ENCODE measurements at places on chromosomes 3 and 15.

DNA sequence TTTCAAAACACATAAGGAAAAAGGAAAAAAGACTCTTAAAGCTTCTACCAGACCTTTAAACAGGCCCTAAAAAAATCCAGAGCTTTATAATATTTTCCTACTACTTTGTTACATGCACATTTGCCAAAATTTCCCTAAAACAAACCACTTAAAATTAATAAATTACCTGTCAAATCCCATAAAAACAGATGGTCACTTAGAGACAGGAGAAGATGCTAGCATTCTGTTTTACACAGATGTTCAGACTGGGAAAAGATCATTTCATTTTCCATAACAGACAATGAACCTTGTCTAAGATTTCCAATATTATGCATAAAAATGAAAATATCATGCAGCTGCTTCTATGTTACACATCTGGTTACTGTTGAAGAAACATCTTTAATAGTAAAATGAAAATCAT lies 66.6 kb downstream of the SUCLG2 start:
- no peak for DNase-seq

- no peak for DNase-seq
Observed at GRCh38 chr15:88769161-88769971, 33.9 kb upstream of the ACAN start.

GRCh38 chr3:172692751-172693338 lies 18.0 kb downstream of the NCEH1 start:
- no peak for DNase-seq

GRCh38 chr15:84625123-84625522 lies 24.3 kb downstream of the ZSCAN2 start:
- no peak for DNase-seq

- no peak for DNase-seq
Observed at GRCh38 chr15:33001926-33002325, 192.6 kb downstream of the FMN1 start.

DNA sequence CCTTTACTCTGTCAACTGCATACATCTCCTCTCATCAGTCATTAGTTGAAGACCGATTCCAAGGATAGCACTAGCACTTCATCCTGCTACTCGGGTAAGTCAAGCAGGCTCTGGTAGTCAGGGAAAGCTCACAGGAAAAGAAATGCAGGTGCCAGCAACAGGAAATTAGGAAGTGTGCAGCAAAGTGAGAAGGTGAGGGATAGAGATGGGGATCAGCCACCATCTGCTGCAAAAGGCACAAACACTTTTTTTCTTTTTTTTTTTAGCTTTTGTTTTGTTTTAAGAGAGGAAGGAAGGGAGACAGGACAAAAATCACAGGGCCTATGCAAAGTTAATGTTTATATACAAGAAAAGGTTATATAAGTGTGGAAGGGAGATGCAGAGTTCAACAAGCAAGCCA lies 9.0 kb upstream of the BTLA start:
- no peak for DNase-seq

DNA sequence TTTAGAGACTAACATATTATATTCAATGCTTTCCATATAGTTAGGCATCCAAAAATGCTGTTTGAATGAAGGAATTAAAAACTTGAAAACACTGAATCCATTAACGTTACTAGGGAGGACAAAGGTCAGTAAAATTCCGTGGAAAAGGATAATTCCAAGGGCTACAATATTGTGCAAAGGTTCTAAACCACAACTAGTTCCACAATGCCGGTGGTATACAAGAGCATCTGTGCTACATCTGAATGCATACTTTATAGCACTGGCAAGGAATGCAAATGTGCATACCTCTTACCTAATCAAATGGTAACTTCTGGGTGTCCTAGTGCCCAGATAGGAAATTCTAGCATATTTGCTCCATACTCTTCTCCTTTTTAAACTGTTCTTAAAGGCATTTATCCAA lies 2.2 kb downstream of the ICE2 start:
- DNase-seq, result no peak

DNA sequence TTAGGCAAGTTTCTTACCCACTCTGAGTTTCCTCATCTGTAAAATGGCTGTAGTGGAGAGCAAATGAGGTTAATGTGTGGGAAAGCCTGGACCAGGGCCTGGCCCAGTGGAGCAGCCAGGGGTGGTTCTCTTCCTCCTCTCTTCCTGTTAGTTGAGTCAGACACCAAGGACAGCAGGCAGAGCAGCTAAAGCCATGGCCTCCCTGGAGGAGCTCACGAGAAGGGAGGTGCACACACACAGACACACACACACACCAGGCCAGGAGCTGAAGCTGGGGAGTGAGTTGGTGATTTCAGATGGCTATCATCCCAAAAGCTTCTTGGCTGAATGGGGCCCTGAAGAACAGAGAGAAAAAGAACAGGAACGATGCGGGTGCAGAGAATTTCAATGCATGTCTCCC lies 33.2 kb upstream of the TSPAN3 start:
- no peak for DNase-seq

DNA sequence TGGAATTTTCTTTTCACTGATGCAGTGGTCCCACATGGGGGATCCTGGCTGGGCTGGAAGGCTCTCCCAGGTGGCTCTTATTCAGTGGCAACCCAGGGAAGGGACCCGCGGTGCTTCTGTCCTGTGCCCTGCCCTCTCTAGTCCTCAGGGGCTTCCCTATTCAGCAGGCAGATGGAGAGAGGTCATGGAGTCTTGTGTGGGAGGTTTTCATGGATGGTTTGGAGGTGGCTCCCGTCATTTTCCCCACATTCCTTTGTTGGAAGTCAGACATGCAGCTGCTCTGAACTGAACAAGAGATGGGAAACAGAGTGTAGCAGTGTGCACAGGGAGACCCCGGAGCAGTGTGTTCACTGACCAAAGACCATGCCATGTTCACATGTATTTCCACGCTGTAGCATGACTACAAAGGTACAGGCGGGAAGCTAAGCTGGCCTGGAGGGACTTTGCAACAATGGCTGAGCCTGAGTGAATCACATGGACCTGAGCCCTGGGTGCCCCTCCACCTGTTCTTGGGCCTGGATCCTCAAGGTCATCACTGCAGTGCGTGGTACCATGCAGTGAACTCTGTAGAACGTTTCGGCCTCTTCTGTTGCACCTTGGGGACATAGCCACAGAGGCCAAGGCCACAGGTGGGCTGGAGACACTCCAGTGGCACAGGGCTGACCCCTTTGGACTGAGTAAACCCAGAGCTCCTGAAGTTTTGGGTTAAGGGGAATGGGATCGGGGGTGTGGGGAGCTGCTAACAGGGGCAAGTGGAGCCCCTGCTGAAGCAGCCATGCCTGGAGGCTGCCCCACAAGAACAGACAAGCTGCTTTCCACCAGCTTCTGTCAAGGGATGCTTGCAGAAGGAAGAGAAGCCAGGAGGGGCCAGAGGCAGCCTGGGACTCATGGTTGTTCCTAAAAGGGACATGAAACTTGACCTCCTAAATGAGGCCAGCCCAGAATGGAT lies 123.0 kb downstream of the ASB7 start:
- DNase-seq, result no peak

GRCh38 chr15:39310633-39311032 lies 270.2 kb upstream of the THBS1 start:
- no peak for DNase-seq

DNA sequence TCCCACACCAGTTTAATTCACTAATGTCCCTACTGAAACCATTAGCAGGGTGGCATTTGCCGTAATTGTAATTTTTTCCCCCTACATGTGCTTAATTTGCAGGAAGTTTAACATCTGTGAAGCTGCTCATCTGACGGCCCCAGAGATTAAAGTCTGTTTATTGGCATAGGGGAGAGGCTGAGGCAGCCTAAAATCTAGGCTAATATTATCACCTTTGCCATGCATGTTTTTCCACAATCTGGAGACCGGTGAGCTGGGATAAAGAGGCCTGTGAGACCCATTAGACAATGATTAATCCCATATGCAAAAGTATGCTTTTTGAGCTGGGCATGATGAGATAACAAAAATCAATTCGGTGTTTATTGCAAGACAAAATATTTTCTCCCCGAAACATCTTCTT lies 561.2 kb upstream of the ALCAM start:
- no peak for DNase-seq

DNA sequence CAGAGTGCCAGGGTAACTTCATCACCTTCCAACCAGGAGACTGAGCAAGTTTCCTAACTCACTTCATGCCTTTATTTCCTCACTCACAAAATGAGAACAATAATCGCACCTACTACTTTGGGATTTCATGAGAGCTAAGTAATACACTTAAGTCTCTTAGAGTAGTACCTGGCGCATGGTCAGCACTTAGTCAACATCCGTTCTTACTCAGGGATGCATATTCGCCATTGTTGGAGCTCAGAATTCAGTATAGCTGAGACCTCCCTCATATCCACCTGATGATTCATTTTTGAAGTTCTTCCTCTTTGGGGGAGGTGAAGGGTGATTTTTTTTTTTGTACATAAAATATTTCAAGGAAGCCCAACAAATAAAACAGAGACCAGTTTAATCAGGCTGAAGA lies 188.2 kb downstream of the AGBL1 start:
- DNase-seq, result no peak

DNA sequence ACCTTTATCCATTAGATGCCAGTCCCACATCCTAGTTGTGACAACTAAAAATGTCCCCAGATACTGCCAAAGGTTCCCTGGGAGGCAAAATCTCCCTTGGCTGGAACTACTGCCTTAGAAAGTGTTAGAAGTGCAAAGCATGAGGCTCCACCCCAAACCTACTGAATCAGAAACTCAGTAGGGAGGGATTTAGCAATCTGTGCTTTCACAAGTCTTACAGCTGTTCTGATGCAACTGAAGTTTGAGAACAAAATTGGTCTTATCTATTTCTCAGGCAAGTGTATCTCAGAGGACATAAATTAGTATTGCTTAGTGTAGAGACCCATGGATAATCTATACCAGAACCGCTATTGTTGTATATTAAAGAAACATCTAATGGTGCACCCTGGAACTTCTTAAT lies 70.2 kb downstream of the CLDN1 start:
- no peak for DNase-seq

DNA sequence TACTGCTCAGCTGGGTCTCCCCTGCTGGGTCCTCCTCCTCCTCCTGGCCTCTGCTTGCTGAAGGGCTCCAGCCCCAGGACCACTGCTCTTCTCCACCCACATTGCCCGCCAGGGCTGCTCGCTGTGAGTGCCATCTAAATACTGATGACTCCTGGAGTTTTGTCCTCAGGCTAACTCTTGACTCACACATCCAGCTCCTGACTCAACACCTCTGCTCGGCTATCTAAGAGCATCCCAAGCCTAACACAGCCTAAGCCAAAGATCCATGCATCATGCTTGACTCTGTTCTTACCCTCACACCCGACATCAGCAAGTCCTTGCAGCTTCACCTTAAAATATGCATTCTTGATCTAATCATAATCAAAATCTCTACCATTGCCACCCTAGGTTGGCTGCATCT lies 260.2 kb downstream of the KLF13 start:
- no peak for DNase-seq

- DNase-seq, result no peak
Observed at GRCh38 chr3:102454181-102454580, 19.4 kb downstream of the ZPLD1 start.

DNA sequence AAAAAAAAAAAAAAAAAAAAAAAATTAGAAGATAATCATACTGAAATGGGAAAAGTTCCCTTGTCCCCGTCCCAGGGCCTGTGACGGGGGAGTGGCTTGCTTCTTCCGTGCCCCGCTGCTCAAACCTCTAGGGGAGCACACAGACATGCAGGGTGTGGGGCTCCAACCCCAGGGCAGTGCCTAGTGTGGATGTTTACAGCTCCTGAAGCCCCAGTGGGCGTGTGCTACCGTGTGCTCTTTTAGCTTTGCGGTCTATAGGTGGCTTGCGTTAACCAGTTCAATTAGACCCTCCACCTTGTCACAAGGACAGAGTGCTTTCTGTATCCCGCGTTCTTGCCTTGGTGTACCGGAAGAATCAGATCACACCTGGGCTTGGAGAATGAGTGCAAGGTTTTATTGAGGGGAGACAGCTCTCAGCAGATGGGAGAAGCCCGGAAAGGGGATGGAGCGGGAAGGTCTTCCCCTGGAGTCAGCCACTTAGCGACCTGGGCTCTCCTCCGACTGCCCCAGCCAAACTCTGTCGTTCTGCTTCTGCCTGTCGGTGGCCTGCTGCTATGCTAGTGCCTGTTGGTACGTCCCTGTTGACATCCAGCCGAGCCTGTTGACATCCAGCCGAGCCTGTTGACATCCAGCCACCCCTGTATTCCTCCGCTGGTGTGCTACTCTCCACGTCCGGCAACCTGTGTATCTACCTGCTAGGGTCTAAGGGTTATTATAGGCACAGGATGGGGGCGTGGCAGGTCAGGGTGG lies 569.8 kb downstream of the VGLL3 start:
- no peak for DNase-seq

DNA sequence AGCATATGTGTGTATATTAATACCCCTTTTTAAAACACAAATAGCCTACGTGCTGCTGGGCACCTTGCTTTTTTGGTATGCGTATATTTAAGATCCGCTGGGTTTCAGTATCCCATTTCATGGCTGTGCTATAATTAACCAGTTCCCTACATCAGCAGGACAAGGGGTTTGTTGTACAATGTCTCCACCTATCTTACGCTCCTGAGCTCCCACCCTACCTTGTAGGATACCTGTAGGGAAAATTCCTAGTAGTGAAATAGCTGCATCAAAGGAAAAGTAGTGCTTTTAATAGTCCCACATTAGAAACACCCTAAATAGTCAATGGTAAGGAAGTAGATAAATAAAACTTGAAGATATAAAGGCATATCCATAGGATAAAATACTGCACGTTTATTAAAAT lies 1.4 kb downstream of the MAP6D1 start:
- no peak for DNase-seq

GRCh38 chr15:94282269-94283250 lies 51.2 kb downstream of the MCTP2 start:
- DNase-seq, result no peak

DNA sequence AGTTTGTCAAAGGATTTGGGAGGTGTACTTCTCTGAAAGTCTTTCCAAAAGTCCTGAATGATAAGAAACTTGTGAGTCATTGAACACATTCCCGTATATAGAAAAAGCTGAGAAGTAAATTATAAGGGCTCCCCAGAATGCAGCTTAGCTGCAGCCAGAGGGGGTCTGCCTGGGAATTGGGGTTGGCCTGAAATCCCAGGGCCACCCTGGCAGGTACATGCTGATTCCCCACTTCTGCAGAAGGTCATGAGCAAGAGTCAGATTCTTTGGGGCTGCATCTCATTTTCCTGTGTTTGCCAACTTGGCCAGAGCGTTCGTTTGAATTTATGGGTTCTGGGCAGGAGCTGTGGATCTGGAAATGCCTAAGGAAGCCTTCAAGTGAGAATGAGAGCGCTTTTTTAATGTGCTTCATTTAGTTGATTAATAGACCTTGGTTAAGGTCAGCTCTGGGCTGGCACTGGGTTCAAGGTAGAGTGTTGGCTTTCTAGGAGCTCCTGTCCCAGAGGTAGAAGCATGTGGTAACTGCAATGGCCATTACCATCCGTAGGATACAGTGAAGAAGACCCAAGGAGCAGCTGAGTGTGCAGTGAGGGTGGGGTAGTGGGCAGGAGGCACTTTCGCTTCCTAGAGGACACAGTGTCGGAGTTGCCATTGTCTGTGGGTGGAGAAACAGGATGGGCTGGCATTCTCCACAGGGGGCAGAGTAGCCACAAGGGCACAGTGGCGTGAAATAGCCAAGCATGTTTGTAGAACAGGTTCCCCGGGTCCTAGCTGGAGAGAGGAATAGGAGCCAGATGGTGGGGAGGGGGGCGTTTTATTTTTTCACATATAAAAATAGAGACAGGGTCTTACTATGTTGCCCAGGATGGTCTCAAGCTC lies 3.2 kb downstream of the SLC6A6 start:
- no peak for DNase-seq

- DNase-seq, result no peak
Observed at GRCh38 chr3:152270937-152271336, 2.2 kb downstream of the MBNL1 start.

All from activated T-helper 1 cell treated with Interleukin-2 at 50 U/mL for 16 hours (primary cell).